Mesenchymal stem cell (in vitro differentiated cells and primary cell): ENCODE measurements at places on chromosomes 12 and 14.

GRCh38 chr14:98946940-98947339 is 325.1 kb downstream of the BCL11B start:
- DNase-seq, result no peak
- H3K27me3 ChIP-seq, result no peaks in the 10 kb centered on the region
- no peak overlapping the region for H3K27ac ChIP-seq
- H3K36me3 ChIP-seq, result no peaks in the 10 kb centered on the region
- no peaks in the 10 kb centered on the region for H3K4me1 ChIP-seq

- H3K36me3 ChIP-seq, result no peaks in the 10 kb centered on the region
- H3K27ac ChIP-seq, result no peak overlapping the region
- H3K4me1 ChIP-seq, result peaks cover 9% of the 10 kb centered on the region
- no peaks in the 10 kb centered on the region for H3K27me3 ChIP-seq
- peak; percentile 97 for DNase-seq
Observed at GRCh38 chr12:6430124-6430989, 14.4 kb upstream of the CD27 start.

GRCh38 chr12:80936353-80936641 is 1.4 kb downstream of the LIN7A start:
- peaks cover 2% of the 10 kb centered on the region for H3K4me1 ChIP-seq
- H3K27me3 ChIP-seq, result no peaks in the 10 kb centered on the region
- H3K36me3 ChIP-seq, result no peaks in the 10 kb centered on the region
- H3K27ac ChIP-seq, result no peak overlapping the region

DNA sequence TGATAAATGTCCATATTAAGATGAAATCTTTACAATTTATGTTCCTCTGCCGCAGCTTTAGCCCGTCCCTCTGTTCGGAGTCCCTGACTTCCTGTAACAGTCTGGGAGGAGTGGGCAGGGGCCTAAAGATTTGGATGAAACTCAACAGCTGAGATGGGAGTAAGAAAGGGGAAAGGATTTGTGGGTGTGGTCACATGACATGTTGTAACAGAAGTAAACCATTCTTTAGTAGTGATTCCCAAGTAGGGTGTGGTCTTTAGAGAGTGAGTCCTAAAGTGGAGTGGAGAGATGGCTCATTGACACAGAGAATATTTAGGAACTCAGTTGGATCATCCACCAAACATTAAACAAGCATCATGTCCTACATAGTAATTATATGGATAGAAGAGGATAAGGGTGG is 12.9 kb downstream of the TMEM117 start:
- no peaks in the 10 kb centered on the region for H3K27me3 ChIP-seq
- DNase-seq, result no peak
- peaks cover 9% of the 10 kb centered on the region for H3K36me3 ChIP-seq
- H3K4me1 ChIP-seq, result no peaks in the 10 kb centered on the region
- H3K4me3 ChIP-seq, result peak overlapping the region; percentile 12

GRCh38 chr12:11991604-11992003 is 79.1 kb upstream of the BCL2L14 start:
- no peak overlapping the region for H3K4me3 ChIP-seq
- no peak for DNase-seq
- no peaks in the 10 kb centered on the region for H3K36me3 ChIP-seq
- H3K27ac ChIP-seq, result no peak overlapping the region
- no peaks in the 10 kb centered on the region for H3K27me3 ChIP-seq

GRCh38 chr12:18296201-18296908 is 35.0 kb downstream of the PIK3C2G start:
- peak overlapping the region; percentile 69 for H3K4me3 ChIP-seq
- H3K36me3 ChIP-seq, result no peaks in the 10 kb centered on the region
- no peaks in the 10 kb centered on the region for H3K27me3 ChIP-seq
- no peak for DNase-seq
- H3K4me1 ChIP-seq, result no peaks in the 10 kb centered on the region

DNA sequence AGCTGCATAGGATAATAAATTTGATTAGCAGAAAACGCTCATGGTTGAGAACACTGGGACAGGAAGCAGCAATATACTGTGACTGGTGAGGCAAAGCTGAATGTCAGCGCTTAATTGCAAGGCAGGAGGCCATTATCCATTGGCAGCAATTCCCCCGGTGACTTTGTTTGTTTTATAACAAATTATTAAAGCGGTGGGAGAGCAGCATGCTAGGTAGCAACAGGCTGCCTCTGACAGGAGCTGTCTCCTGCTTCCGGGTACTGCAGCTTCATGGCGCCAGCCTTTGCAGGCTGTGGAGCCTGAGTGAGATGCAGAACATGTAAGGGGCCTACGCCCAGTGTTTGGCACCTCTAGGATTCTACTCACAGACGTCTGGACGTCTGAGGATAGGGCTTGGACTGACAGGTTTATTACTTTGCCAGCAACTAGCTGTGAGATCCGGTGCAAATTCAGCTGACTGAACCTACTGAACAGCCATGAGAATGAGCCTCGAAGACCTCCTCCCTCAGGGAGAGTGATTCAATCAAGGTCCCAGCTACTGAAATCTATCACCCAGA is 82.1 kb upstream of the SSTR1 start:
- no peaks in the 10 kb centered on the region for H3K36me3 ChIP-seq
- no peak for DNase-seq
- H3K4me3 ChIP-seq, result no peak overlapping the region
- H3K27me3 ChIP-seq, result no peaks in the 10 kb centered on the region
- peaks cover 6% of the 10 kb centered on the region for H3K4me1 ChIP-seq
- H3K27ac ChIP-seq, result no peak overlapping the region

GRCh38 chr14:101602466-101602840 is 41.2 kb downstream of the DIO3 start:
- no peak overlapping the region for H3K4me3 ChIP-seq
- H3K27me3 ChIP-seq, result peaks cover 7% of the 10 kb centered on the region
- no peaks in the 10 kb centered on the region for H3K36me3 ChIP-seq
- H3K4me1 ChIP-seq, result no peaks in the 10 kb centered on the region
- no peak for DNase-seq

- peak; percentile 82 for DNase-seq
- H3K4me3 ChIP-seq, result no peak overlapping the region
- no peaks in the 10 kb centered on the region for H3K27me3 ChIP-seq
- H3K36me3 ChIP-seq, result peaks cover 4% of the 10 kb centered on the region
- H3K4me1 ChIP-seq, result peaks cover 1% of the 10 kb centered on the region
Observed at GRCh38 chr12:50825372-50825838, 17.3 kb upstream of the TMPRSS12 start.

- no peaks in the 10 kb centered on the region for H3K36me3 ChIP-seq
- peaks cover 23% of the 10 kb centered on the region for H3K4me1 ChIP-seq
- no peak for DNase-seq
- H3K4me3 ChIP-seq, result no peak overlapping the region
Observed at GRCh38 chr14:68695856-68696255, 97.0 kb downstream of the ZFP36L1 start.

- no peak overlapping the region for H3K27ac ChIP-seq
- H3K4me1 ChIP-seq, result no peaks in the 10 kb centered on the region
- no peaks in the 10 kb centered on the region for H3K36me3 ChIP-seq
- H3K4me3 ChIP-seq, result no peak overlapping the region
Observed at GRCh38 chr12:87233671-87234070, 795.5 kb downstream of the C12orf50 start.
